ENCODE measurements at places on chromosomes 2 and 18. TPM values are rescaled to one million over a fixed set of nuclear protein-coding genes. Genes with fewer than 3 reads are reported as not detected.

- DNase-seq = no peak
Measured at GRCh38 chr2:239274391-239275043, 126.3 kb downstream of the HDAC4 start.

The IL18R1 gene
- not detected for total RNA-seq

DNA sequence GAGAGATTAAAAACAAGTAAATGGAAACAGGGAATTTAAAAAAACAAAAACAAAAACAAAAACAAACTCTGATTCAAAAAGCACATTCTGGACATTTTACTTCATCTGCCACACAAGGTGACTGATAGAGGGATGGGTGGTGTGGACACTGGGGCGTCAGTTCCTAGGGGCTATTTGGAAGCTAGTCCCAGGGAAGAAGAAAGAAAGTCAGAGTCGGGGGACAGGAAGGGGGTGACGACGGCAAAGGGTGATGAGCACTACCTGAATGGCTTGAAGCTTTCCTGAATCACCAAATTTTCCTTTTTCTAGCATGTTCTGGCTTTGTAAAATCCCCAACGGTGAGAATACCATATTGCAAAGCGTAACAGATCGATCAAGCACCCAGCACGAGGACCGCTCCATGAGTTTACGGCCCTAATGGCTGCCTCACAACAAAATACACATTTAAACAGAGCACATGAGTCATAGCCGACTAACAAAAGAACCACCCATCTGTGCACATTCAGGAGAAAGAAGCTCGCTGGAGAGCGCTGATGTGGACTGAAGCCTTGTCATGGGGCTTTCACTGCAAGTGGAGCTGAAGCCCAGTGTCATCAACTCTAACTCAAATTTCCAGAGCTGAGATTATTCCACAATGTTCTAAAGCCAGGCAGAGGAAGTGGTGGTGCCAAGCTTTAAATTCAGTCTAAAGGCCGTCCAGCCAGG is 178.9 kb downstream of the LNPK start:
- DNase-seq = no peak

- DNase-seq = no peak
Measured at GRCh38 chr2:96541398-96542152, 5.0 kb downstream of the ARID5A start.

GRCh38 chr18:50126471-50126870 is 68.5 kb downstream of the MYO5B start:
- DNase-seq = no peak

DNA sequence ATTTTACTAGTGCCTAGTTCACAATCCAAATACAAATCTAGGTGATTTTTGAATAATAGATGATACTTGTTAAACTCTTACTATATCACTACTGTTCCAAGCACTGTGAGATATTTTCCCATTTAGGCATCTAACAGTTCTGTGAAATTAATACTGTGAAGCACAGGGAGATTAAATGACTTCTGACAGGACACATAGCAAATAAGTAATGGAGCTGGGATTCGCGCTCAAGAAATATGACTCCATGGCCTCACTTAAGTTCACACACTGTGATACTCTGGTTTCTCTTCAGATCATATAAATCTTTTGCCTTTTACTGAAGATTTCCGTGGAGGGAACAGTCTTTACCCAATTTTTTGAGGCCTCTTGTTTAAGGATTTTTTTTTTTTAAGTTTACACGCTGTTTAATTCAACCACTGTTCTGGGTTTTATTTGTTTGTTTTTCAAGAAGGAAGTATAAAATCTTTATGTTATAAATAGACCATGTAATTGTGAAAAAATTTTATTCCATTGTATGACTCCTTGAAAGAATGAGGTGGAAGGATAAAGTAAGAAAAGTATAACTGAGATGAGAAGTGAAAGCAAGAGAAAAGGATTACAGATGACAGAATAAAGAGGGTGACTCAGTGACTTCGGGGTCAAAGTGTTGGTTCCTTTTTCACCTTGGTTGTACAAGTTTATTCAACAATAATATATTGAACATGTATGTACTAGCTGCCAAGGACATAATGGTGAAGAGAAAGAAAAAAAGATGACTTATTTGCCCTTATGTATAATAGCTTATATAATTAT is 30.2 kb downstream of the RBM45 start:
- DNase-seq = no peak

DNA sequence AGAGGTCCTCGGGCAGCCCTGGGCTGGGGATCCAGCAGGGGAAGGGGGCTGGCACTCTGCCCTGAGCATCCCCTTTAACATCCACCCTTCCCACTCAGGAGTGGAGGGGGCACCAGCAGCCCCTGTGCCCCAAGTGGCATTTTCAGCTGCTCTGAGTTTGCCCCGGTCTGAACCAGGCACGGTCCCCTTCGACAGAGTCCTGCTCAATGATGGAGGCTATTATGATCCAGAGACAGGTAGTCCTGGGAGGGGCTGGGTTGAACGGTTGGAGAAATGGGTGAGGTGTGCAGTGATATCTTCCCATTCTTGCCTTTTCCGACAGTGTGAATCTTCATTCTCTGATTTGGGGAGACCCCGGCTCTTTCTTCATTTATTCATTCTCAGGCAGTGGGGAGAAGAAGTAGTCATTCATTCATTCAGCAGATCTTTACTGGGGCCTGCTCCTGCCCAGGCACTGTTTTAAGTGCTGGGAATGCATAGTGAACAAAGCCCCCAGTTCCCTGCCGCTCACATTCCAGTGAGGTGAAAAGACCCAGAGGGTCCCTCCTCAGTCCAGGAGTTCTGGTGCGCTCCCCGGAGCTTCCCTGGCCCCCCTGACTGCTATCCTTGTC is 1.4 kb upstream of the KHK start:
- DNase-seq = no peak

The PSMA8 gene
- total RNA-seq = not detected

DNA sequence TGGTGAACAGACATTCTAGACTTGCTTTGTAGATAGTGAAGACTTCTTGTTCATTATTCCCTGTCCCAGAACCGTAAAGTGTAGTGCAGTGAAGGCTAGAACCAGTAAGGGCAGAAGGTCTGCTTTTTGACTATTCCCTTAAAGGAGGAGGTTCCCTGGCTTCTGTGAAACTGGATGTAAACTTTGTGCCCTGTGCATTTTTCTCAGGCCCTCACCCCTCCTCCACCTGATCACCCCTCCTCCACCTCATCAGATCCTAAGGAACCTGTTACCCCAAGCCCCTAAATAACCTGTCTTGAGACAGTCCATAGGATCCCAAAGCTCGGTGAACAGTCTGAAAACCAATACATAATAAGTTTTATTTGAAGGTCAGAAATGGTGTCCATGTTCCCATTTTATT is 33.7 kb downstream of the SFT2D3 start:
- DNase-seq = no peak

The FKBP1B gene
- 50.8 TPM for total RNA-seq

GRCh38 chr2:113872201-113872600 is 17.7 kb upstream of the ACTR3 start:
- no peak for DNase-seq

- DNase-seq = no peak
Measured at GRCh38 chr2:100862081-100862480, 42.1 kb downstream of the NPAS2 start.

- DNase-seq = no peak
Measured at GRCh38 chr18:12774982-12775381, 72.1 kb downstream of the PSMG2 start.

DNA sequence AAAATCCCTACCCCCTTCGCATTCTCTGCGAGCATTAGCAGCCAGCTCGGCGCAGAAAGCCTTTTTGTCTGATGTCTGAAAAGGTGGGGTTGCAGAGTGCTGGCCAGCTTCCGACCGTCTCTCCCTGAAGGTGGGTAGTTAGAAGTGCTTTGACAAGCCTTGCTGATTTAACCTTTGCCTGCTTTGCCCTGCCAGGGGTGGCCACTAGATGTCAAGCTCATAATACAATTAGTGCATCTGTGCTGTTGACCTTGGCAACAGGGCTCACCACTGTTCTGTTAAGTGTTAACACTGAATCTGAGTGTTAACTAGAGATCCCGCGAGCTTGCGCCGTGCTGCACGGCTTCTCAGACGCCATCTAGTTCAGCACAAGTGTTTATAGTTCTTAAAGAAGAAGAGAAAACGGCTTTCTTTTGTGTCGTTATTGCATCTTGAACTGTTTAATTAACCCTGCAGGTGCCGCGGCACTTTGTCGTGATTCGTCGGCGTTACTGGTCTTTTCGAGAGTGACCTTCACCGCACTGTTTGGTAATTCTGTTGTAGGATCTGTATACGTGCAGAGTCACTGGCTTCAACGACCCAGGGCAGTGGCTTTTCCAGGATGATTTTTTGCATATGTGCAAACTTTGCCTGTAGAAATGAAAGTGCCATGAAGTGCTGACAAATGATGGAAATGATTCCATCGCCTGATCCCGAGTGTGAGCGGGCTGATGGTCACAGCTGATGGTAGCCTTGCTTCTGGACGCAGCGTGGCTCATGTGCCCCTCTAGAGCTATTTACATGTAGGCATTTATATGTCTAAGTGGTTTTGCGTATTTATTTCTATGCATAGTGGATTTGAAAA is 5.5 kb downstream of the SALL3 start:
- no peak for DNase-seq

- DNase-seq = no peak
Measured at GRCh38 chr2:47160660-47161059, 5.6 kb upstream of the STPG4 start.

The CDH19 gene
- not detected for total RNA-seq

- no peak for DNase-seq
Measured at GRCh38 chr2:69977906-69978482, 16.6 kb upstream of the ASPRV1 start.

The PROKR1 gene
- total RNA-seq = 3.9 TPM

- DNase-seq = no peak
Measured at GRCh38 chr2:182553483-182553882, 126.6 kb upstream of the PDE1A start.

The KRTCAP3 gene
- total RNA-seq = 50.1 TPM

The COL6A3 gene
- 3.4 TPM for total RNA-seq

The TMEM198 gene
- total RNA-seq = 11.0 TPM

- DNase-seq = no peak
Measured at GRCh38 chr18:12748671-12749070, 45.8 kb downstream of the PSMG2 start.

The GRHL1 gene
- total RNA-seq = 3.6 TPM

- DNase-seq = no peak
Measured at GRCh38 chr18:12944709-12945108, 3.1 kb upstream of the SEH1L start.

DNA sequence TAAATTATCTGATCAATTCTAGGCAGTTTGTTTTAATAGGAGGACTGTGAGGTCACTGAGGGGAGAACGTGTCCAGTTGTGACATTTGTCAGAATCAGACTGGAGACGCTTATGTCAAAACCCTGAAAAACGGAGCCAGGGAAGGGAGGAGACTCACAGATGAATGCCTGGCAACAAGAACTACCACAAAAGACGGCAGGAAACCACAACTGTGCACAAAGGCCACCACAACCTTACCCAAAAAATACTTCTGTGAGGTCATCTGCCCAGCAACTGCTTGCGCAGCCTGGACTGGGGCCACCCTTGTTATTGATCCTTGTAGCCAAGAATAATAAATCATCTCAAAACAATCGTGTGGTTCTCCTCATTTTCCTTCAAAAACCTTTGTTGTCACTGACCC is 173.0 kb upstream of the ALKAL2 start:
- no peak for DNase-seq

- no peak for DNase-seq
Measured at GRCh38 chr2:59034837-59035236, 793.7 kb upstream of the FANCL start.

DNA sequence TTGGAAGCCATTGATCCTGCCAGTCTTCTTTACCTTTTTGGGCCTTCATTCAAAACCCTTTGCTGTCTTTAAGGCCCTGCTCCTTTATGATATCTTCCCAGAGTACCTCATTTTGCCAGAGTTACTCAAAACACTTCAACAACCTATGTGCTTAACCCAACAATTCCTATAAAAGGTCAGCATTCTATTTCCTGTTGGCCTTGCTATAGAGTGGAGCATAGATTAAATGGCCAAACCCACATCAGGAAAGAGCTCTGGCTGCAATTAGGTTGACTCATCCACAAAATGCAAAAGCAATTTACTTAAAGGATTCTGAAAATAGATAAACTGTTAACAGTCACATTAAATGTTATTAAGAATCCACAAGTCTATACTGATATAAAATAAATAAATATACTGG is 21.2 kb downstream of the MRPL33 start:
- no peak for DNase-seq

GRCh38 chr18:23238152-23238531 is 102.9 kb downstream of the CABLES1 start:
- DNase-seq = no peak

GRCh38 chr18:8747440-8747937 is 42.1 kb downstream of the MTCL1 start:
- DNase-seq = no peak

The LRRTM1 gene
- total RNA-seq = 1.4 TPM

DNA sequence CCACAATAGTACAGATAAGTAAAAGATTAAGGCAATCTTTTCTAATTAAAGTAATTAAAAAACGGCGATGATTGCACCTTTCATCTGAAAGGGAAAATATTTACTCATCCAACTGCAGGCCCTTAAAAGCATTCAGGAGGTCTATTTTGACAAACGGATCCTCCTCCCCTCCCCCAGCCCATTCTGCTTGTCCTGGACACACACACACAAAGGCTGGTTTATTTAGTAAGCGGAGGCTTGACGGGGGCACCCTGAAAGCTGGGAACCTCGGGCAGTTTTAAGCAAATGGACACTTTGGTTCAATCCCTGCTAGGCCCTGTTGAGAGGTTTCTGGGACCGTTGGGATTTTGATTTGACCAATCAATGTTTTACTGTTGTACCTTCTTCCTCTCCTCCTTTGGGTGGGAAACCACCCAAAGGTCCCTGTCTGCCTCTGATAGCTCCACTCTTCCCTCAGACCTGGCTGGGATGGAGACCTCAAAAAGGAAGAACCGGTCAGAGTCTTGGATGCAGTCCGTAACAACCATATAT is 135.8 kb upstream of the HAAO start:
- no peak for DNase-seq

The ACAA2 gene
- 152 TPM for total RNA-seq

The AMER3 gene
- 0.19 TPM for total RNA-seq

GRCh38 chr2:151840216-151841046 is 12.2 kb upstream of the ARL5A start:
- no peak for DNase-seq

GRCh38 chr18:44945888-44946401 is 265.3 kb downstream of the SETBP1 start:
- DNase-seq = no peak

The FAM228A gene
- not detected for total RNA-seq

The CPO gene
- 1.9 TPM for total RNA-seq

The NBEAL1 gene
- 8.2 TPM for total RNA-seq

The MC5R gene
- 0.31 TPM for total RNA-seq

DNA sequence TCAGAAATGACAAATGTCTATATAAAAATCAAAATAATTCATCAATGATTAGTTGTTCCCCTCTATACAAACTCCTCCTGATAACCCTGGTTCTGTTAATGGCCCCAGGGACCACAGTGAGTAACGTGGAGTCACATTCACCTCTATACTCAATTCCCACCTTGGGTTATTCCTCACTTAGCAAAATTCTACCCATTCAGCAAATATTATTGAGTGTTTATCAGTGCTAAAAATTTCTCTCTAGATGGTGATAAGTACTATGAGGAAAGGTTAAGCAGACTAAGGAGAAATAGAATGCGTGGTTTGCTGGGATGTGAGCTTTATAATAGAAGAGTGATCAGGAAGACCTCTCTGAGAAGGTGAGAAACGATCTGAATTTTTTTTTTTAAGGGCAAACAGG is 1124.5 kb downstream of the BCL11A start:
- no peak for DNase-seq

- no peak for DNase-seq
Measured at GRCh38 chr2:119408221-119408619, 23.4 kb upstream of the TMEM37 start.
